ENCODE measurements at places on chromosomes 4 and X.

DNA sequence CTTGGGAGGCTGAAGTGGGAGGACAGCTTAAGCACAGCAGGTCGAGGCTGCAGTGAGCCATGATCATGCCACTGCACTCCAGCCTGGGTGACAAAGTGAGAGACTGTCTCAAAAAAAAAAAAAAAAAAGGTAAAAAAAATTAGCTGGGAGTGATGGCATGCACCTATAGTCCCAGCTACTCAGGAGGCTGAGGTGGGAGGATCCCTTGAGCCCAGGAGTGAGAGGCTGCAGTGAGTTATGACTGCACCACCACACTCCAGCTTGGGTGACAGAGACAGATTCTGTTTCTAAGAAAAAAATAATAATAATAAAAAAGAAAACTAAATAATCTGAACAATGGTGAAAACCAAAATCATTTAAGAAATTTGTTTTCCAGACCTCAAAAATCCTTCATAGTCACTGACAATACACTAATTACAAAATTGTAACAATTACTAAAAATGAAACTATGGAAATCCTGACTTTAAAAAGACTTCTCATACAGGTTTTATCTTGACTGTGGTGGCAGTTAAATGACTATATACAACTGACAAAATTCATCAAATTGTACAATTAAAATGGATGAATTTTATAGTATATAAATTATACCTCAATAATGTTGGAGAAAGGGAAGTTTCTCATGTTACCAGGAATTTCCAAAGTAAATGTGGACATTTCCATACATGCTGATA lies 31.3 kb downstream of the PHF8 start:
- no peak for DNase-seq

GRCh38 chr4:1667273-1667672 lies 16.8 kb downstream of the FAM53A start:
- DNase-seq: no peak

DNA sequence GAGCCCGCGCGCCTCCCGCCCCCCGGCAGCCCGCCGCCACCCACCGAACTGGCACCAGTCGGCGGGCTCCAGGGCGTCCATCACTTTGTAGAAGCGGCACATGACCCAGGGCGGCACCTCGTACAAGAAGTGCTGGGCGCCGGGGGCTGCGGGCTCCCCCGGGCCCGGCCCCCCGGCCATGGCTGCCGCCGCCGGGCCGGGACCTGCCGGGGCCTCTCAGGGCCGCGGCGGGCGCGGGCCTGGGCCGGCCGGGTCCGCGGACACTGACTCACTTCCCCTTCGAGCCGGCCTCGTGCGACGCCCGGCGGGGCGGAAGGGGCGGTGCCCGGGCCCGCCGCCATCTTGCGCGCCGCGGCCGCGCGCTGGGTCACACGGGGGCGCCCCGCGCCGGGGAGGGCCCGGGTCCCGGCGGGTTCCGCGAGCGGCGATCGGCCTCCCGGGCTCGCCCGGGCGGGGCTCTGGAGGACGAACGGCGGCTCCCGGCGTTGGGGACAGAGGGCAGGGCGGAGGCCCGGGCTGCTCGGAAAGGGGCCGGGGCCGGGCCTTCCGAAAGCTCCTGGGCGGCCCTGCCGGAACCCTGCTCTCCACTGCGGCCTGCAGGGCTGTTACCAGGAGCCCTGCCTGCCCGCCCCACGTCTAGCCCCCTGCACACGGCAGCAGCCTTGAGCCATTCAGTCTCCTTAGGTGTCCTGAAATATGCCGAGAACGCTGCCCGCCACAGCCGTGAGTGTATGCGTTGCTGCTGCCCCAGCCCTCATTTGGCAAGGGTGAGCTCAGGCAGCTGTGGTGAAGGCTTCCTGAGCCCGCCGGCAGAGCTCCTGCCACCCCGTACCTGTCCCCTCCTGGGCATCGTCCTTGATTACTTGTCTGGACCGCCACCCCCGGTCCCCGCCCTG lies at the start of gene IRAK1:
Gene IRAK1, minus strand, starts transcription at position 270 of the 896 bp plus-strand sequence. Its CDS starts 90 bp downstream, at position 180.
- peak; percentile 35 for DNase-seq

GRCh38 chr4:43339435-43339834 lies 446.9 kb downstream of the GRXCR1 start:
- DNase-seq: no peak

- DNase-seq: no peak
Measured at GRCh38 chrX:10576777-10577447, 43.5 kb downstream of the MID1 start.

DNA sequence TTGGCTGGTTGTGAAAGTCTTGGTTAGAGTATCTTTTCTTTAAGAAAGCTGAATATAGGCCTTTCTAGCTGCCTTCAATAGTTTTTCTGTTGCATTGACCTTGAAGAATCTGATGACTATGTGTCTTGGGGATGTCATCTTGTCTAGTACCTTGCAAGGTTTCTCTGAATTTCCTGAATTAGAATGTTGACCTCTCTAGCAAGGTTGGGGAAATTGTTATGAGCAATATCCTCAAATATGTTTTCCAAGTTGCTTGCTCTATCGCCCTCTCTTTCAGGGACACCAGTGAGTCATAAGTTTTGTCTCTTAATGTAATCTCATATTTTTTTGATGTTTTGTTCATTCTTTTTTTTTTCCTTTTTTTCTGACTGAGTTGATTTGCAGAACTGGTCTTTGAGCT lies 194.7 kb downstream of the RAB28 start:
- no peak for DNase-seq

Data from head of caudate nucleus (tissue), 42 donors.